Astrocyte of the cerebellum (primary cell): ENCODE measurements at places on chromosomes 4 and X.

GRCh38 chr4:47926667-47927258 is 12.4 kb upstream of the NFXL1 start:
- no peak for DNase-seq

GRCh38 chrX:39008549-39008948 is 207.3 kb downstream of the MID1IP1 start:
- DNase-seq = no peak

DNA sequence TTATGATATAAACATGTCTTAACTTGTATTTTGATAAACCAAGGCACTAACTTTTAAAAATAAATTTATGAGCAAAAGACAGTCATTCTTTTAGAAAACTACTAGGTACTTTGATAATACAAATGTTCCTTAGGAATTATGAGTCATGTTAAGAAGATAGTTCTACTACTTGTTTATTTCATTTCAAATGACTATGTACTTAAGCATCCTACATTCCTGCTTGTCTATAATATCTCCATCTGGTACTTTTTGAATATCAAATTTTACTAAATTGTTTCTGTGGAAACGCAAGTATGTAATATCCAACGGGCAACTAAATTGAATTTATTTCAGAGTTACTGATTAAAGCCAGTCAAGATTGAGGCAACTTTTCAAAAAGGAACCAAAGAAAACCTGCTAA is 61.8 kb downstream of the CAMK2D start:
- no peak for DNase-seq

- DNase-seq = no peak
Observed at GRCh38 chr4:7901311-7901885, 38.3 kb downstream of the AFAP1 start.

DNA sequence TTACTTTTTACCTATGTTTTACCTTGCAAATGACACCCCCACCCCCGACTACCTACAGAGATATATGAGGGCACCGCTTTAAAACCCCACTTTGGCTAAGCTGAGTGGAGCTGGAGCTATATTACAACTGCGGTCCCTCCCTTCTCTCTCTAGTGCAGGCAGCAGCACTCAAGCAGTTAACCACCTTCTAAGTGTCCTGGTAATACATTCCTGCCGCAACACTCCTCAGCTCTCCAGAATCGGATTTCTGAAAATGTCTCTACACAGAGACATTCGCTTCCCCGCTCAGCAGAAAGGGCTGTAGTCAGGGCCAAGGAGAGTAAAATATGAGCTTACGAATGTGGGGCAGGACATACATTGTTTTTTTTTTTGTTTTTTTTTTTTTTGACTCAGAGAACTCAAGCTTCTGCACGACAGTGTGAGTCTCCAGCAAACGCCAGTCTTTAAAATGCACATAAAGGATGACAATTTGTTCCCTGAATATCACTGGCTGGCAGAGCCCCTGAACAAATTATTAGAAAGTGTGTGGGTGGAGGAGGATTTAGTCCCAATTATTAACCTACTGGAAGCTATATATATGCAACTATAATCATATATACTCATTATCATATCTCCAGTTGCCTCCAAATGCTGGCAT is 287.0 kb upstream of the TET2 start:
- no peak for DNase-seq

- no peak for DNase-seq
Observed at GRCh38 chr4:75561789-75562188, 5.9 kb downstream of the ODAPH start.

- no peak for DNase-seq
Observed at GRCh38 chr4:114072781-114073180, 93.3 kb upstream of the ARSJ start.

DNA sequence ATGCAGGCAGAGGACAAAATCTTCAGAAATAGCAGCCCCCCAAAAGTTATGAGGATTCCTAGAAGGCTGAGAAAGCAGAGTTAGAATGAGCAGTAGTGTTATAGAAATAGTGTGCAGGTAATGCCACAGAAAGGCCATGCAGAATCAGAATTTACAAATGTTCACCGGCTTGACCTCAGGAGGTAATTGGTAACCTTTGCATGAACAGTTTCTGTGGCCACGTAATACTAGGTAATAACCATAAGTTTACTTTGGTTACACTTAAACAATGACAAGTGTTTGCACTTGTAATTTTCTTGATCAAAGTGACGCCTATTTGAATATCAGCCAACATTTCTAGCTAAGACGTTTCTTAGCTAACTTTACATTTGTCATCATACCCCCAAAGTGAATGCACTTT is 393.6 kb downstream of the GPAT3 start:
- no peak for DNase-seq

- no peak for DNase-seq
Observed at GRCh38 chr4:128582427-128582870, 227.1 kb upstream of the JADE1 start.

GRCh38 chr4:75919920-75920319 is 17.7 kb upstream of the PPEF2 start:
- DNase-seq = peak; percentile 67

DNA sequence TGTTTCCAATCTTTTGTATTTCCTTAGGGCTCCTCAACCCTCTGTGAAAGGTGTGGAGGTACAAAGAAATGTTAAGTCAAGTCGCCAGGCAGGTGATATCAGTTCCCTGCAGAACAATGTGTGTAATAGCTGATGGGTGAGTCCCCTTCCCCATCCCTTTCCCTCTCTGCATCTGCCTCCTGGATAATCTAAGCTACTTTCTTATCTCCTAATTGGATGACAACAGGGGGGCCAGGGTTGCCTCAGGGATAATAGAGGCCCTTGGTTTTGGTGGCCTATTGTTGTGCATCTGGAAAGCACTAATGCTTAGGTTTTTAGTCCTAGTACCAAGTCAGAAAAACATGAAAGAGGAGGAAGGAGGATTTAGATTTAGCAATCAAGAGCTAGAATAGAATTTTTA is 29.1 kb downstream of the MAGED1 start:
- no peak for DNase-seq

GRCh38 chr4:40516651-40517050 is 113.0 kb downstream of the RBM47 start:
- DNase-seq = no peak

DNA sequence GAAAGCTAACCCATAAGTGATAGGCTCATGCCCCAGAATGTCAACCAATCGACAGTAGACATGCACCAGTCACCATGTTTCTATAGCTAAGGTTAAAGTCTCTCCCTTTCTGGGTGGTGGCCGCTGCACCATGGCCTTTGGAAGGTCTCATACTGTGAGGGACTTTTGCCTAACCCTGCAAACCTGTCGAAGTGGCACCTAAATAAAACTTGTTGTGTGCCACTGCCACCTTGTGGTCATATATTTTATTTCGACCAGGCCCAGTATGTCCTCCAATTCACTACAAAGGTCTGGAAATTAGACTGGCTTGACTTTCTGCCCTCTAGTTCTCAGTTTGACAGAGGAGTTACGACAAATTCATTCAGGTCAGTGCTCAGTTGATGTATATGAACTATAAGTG is 163.1 kb downstream of the SMARCA1 start:
- peak; percentile 9 for DNase-seq

GRCh38 chr4:94407846-94408245 is 43.9 kb upstream of the PDLIM5 start:
- DNase-seq = no peak

DNA sequence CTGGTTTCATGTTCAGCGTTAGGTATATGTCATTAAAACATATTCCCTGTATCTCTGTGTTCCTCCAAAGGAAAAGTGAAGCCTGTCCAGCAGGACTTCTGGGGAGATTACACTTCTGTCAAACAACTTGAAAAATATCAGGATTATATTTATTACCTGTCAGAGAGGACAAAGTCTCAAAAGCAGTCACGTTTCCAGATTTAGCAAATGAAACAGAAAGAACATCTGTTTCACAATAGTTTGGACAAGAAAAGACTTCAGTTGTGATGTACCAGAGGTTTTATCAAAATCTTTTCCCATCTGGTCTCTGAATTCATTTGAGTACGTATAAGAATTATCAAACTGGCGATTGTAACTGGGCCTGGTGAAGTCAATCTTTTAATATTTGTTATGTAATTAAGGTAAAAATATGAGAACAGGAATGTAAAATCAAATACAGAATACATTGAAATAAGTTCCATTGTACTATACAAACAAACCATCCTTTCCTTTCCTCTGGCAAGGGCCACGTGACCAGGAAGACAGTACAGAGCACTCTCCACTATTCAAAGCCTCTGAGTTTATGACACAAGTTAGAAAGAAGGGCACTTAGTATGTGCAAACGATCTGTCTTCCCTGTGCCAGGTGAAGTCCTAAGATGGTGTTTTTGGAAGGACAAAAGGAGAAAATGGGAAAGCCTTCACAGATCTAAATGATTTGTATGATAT is 3.2 kb downstream of the CASP3 start:
- no peak for DNase-seq

DNA sequence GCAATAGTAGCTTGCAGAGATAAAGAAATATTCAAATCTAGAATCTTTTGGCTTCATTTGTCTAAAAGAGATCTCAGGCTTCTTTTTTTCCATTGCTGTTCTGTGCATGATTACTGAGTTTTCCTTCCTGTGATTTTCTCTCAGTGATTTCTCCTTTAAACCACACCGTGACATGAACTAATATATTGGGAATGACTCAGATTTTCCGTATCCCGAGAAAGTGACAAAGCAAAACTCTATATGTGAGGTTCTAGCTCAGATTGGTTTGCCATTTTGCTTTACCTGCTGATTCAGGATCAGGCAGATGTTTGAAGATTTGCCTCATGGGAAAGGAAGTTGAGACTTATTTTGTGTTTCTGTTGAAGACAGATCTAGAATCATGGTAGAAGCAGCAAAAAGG is 59.4 kb downstream of the MTHFD2L start:
- DNase-seq = peak; percentile 26

- no peak for DNase-seq
Observed at GRCh38 chr4:99815597-99816011, 1.0 kb upstream of the DAPP1 start.

GRCh38 chr4:139853309-139853708 is 187.7 kb downstream of the MGST2 start:
- no peak for DNase-seq

DNA sequence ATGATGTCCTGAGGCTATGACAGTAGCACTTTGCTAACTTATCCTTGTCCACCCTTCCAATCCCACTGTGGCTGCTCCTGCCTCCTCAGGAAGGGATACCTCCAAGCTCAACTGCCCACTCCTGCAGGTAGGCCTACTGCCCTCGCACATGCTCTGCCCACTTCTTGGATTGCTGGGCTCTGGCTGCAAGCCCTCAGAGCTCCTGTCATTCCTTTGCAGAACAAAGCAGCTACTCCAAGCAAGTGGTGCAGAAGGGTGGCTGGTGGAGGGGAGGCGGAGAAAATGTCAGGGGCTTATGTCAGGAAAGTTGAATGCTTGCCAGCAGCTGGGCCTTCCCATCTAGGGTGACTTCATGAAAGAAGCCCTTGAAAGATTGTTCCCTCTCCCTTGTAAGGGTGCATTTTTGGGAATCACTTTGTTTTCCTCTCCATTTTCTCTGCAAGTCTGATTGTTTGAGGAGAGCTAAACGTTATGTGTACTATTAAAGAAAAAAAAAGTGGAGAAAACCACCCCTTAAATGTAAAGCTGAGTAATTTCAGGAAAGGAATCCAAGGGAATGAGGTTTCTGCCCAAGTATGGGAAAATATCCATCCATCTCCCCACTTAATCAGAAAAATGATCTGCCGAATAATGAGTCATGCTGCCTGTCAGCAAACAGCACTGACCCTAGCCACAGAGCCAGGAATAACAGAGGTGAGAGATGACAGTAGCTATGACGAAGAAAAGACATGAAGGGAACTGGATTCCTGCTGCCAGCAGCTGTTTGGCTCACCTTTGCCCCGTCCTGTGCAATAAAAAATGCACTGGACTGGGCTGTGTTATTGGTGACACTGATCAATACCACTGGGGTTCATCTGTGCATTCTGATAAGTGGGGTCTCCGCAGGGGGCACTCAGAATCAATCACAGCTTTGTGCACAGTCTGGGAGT is 102.0 kb downstream of the RTL5 start:
- peak; percentile 51 for DNase-seq

GRCh38 chrX:85505801-85506200 is 126.3 kb upstream of the POF1B start:
- no peak for DNase-seq

DNA sequence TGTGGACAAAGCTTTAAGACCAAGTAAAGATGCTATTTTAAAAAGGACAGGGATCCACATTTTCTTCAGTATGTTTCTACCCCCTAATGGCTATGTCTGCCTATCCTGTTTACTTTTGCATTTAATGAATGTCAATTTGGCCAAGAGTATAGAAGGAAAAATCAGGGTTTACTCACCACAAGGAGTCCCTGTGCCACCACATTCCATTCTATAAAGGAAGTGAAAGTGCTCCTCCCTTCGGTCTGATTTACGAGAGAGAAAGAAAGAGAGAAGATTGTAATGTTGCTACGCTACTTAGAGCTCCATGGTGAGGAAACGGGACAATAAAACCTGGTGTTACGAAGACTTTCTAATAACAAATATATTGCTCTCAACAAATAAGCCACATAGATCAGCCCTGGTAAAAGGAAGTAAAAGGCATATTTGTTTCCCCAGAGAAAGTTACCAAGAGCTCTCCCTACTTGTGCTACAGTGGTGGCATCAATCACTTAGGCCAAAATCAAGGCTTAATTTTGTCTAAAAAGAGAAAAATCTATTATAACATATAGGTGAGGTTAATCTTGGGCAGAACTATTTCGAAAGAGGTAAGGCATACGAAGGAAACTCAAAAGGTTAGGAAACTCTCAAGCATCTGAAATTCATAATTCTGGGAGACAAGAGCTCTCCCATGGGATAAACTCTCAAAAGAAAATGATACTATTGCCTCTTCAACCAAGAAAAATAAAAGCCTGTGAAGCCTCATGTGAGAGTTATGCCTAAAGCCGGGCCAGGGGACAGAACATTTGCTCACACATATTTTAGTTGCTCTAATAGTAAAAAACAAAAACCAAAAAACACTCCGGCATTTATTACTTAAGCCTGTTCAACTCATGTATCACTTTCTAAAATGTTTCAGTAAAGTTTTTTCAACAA is 29.5 kb downstream of the TAPT1 start:
- peak; percentile 70 for DNase-seq

- DNase-seq = no peak
Observed at GRCh38 chr4:7478665-7479064, 43.9 kb upstream of the PSAPL1 start.

- no peak for DNase-seq
Observed at GRCh38 chr4:2367626-2368025, 50.8 kb downstream of the ZFYVE28 start.

GRCh38 chr4:121454251-121454979 is 73.6 kb upstream of the QRFPR start:
- DNase-seq = no peak

GRCh38 chr4:120659616-120660170 is 262.8 kb downstream of the PRDM5 start:
- DNase-seq = no peak

DNA sequence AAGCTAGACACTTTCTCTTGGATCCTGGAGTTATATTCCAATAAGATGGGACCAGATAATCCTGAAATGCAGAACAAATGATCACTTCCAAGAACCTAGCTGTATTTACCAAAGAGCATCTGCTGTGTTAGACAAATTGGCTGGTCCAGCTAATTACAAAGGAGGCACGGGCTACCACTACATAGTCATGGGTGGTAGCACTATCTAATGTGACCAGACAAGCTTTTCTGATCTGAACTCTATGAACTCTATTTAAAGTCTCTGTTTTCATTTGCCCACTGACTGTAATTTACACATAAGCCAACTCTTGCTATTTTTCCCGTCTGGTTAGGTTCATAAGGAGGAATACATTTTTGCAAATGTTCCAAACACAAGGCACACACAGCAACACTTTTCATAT is 34.6 kb downstream of the LNX1 start:
- DNase-seq = no peak
